ENCODE measurements at places on chromosomes 2 and 18.

DNA sequence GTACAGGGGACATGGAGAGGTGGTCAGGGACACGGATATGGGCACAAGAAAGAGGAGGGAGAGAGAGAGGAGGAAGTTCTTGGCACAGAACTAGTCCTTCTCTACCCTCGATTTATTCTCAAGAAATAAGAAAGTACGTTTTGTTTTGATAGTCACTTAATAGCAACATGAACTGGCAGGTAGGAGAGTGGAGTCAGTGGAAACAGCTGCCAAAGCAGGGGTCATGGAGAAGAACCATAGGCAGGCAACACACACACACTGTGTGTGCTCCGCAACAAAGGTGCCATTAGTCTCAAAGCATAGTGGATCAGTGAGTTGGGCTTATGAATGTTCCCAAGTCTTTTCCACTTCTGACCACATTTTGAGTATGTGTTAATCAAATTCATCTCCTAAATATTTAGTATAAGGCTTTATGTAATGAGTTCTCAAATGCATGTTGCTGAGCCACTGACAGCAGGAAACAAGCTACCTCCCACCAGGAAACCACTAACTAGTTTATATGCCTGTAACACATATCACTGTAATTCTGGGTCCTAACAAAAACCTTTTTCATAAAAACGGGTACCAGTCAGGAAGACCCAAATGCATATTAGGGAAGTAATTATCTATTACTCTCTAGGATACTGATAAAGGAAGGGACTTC lies 41.1 kb downstream of the IWS1 start:
- DNase-seq = no peak

GRCh38 chr2:59575191-59575590 lies 978.3 kb downstream of the BCL11A start:
- DNase-seq = no peak

GRCh38 chr2:33326100-33326499 lies 150.3 kb upstream of the RASGRP3 start:
- DNase-seq = no peak

- no peak for DNase-seq
These were observed 80.5 kb upstream of the KIF5C start for GRCh38 chr2:148794558-148794957.

All from RCC 7860 (cell line).